ENCODE measurements at places on chromosomes 5 and 9.

GRCh38 chr9:93057703-93058354, 672 bp upstream of the SUSD3 start:
- DNase-seq = no peak

- no peak for DNase-seq
Measured at GRCh38 chr9:130313103-130313858, 47.7 kb downstream of the HMCN2 start.

- DNase-seq = no peak
Measured at GRCh38 chr5:10525124-10525495, 38.8 kb upstream of the ANKRD33B start.

- no peak for DNase-seq
Measured at GRCh38 chr5:172954751-172955159, 4.5 kb upstream of the RPL26L1 start.

- no peak for DNase-seq
Measured at GRCh38 chr9:129489838-129490582, 130.9 kb downstream of the C9orf50 start.

DNA sequence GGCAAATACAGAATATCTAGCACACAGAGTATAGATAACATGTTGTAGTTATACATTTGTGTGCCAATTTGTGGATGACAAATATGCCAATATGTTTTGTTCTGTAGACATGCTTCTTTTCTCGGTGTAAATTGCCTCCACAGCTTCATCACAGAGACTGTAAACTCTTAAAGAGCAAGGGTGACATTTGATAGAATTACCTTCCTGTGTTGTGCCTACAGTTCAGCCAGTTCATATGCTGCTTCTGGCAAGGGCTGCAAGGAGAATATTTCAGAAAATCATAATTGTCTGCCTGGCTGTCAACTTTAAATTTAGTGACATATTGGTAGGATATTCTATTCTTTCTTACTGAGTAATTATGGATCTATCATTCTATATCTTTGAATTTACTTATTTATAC, 155.1 kb downstream of the MAT2B start:
- DNase-seq = no peak

DNA sequence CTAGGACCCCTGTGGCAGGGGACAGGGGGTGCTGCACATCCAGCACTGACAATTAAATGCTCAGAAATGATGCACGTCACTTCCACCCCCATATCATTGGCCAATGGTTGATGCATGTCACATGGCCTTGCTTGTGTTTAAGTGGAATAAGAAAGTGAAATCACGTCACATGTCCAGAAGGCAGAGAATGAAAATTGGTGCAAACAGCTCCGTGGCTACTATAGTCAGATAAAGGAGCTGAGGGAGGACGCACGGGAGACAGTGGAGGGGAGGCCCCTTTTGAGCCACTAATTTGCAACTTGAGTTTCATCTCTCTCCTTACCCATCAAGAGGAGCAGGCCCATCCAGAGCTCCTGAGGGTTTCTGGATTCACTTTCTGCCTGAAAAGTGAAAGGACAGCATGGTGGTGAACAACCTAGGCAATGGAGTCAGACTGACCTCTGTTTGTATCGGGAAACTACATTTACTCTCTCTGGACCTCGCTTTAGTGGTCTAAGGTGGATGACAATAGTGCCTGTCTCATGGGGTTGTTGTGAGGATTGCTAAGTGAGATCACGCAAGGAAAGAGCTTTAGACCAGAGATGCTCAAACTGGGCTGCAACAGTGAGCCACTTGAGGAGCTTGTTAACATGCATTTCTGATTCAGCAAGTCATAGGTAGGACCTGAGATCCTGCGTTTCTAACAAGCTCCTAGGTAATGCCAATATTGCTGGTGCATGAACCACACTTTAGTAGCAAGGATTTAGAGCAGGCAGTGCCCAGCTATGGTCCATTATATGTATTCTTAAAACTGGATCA, 133.9 kb upstream of the ADRA1B start:
- DNase-seq = no peak

DNA sequence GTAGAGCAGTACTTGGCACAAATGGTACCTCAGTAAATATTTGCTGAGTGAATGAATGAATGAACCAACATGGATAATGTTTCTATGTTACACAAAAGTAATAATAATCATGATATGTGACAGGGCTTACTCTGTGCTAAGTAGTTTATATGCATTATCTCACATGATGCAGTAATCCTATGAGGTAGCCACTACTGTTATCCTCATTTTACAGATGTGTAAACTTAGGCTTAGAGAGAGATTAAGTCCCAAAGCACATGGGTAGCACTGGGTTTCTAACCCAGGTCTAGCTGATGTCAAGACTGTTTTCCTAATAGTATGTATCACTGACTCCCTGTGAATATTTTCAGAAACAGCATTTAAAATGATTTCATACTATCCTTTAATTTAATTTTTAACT, 44.1 kb upstream of the VDAC1 start:
- DNase-seq = no peak

GRCh38 chr9:83708515-83709158, 879 bp upstream of the UBQLN1 start:
- peak; percentile 43 for DNase-seq

GRCh38 chr5:35046774-35047173, 975 bp downstream of the AGXT2 start:
- DNase-seq = no peak

GRCh38 chr5:42596817-42597216, 159.8 kb upstream of the CCDC152 start:
- DNase-seq = no peak

DNA sequence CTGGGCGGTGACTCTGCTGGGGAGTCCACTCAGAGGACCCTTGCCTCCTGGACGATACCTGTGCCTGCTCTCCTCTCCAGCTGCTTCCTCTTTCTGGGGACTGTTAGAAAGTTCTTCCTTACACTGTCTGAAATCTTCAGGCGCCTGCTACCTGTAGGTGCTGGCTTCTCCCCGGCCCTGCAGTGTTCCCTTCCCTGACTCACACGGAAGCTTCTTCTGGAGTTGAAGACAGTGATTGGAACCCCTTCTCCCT, 562 bp downstream of the GSN start:
- DNase-seq = no peak

GRCh38 chr9:95157481-95158151, 159.9 kb downstream of the FANCC start:
- peak; percentile 92 for DNase-seq

- no peak for DNase-seq
Measured at GRCh38 chr9:18996211-18996610, 36.8 kb downstream of the SAXO1 start.

DNA sequence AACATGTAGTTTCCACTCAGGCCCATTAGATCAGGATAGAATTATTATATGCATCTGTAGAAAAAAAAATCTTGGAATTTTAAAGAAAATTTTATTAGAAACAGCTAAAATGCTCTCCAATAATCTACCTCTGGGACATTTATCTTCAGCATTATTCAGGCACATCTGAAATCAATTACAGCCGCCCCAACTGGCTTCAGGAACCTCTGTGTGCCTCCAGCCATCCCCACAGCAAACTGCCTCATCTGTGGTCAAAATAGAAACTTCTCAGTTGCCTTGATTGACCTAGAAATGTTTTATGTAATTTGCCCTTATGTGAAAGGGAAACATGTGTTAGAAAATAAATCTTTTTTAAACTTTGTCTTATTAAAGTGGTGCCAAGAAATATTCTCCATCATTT, 120.1 kb upstream of the LPAR1 start:
- DNase-seq = peak; percentile 73

GRCh38 chr5:107857785-107858184, 187.0 kb upstream of the EFNA5 start:
- no peak for DNase-seq

GRCh38 chr9:21294364-21294774, 10.7 kb downstream of the IFNA5 start:
- DNase-seq = no peak

GRCh38 chr9:126754436-126755316, 50.2 kb upstream of the ZBTB43 start:
- no peak for DNase-seq

- no peak for DNase-seq
Measured at GRCh38 chr5:116374434-116374852, 200.2 kb downstream of the SEMA6A start.

DNA sequence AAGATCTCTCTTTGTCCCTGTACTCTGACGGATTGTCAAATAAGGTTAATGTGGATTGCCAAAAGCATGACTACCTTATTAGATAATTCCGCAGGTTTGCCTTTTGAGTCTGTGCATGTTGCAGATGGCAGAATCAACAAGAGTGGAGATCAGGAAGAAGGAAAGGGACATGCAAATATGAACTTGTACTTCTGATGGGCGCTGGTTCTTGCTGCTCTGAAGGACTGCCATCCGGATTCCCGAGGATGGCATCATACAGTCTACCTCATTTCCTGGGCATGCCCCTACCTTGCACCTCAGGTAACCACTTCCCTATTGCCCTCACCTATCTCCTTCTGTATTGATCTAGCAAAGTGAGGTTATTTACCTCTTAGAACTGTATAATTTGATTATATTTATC, 504.2 kb downstream of the ACTL7B start:
- DNase-seq = no peak

DNA sequence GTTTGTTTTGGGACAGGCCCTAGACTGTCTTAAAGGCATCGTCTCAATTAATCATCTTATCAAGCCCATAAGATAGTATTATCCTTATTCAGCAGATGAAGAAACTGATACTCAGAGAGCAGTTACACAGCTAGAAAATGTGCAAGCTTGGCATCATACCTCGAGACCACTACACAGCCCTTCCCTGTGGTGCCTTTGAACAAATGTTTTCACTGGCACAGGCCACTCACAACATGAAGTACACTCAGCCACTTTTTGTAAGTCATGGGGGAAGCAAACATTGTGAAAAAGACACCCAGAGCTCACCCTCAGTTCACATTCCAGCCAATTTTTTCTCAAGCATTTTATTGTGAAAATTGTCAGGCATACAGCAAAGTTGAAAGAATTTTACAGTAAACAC, 122.5 kb downstream of the WDR41 start:
- DNase-seq = no peak

DNA sequence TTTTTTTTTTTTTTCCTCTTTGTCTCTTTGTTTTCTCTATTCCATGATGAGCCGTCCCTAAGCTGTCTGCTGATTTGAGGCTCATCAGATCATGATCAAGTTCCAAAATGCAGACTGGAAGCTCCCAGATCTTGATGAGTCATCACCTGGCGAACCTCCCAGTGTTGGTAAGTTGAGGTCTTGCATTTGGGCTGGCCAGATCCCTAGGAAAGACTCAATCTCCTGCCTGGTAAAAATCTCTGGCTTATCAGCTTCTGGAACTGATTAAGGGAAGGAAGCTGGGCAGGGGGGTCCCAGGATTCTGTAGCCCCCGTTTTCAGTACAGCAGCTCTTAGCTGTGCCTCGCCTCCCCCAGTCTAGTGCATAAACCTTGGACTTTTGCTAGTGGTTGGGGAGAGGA, 69.0 kb downstream of the TSPAN17 start:
- no peak for DNase-seq

DNA sequence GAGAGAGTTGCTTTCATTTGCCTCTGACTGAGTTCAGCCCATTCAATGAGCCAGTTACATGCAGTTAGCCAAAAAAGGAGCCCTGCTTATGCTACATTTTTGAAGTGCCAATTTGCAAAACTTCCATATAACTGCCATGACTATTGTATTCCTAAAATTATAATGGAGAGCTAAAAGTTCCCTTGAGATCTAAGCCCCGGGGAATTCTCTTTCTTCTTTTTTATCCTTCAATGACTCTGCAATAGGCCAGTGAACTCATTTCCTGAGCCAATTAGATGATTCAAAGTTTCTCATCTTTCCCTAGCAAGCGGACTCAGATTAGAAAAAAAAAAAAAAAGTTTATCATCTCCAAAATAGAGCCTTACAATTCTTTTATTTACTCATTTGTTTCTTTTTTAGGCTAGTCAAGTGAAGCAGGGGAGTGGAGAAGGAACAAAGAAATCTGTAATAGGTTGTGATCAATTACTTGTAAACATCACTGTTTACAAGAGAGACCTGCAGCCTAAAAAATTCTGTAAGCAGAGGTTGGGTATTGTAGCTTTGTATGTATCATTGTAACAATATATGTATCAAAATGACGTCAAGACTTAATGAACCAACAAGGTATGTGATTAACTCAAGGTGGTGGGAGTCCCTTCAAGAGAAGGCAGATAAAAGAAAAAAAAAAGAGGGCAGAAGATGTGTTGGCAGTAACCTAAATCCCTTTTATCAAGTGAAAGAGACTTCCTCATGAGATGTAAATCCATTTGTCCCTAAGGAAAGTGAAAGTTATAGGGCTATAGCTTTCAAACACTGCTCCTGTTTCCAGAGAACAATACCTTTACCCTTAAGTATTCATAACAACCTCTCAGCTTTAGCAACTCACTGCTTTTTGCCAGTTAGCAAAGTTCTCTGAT, 48.7 kb upstream of the HOMER1 start:
- no peak for DNase-seq

DNA sequence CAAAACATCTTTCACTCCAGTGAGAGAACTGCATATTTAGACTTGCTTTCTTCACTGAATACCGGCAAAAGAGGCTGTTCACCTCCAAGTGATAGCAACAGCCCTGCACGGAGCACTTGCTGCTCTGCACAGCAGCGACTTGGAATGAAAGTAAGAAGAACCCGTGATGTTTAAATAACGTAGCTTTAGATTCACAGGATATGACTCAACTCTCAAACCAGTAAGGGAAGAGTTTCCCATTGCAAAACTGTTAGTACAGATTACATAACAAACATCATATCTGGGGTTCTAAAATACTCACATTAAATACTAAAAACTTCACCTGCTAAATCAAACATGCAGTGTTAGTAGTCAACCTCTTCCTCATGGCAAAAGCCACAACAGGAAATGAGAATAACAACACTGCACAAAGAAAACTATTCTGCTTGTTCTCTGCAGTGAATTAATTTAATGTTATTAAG, 203.4 kb downstream of the MCTP1 start:
- DNase-seq = peak; percentile 22

DNA sequence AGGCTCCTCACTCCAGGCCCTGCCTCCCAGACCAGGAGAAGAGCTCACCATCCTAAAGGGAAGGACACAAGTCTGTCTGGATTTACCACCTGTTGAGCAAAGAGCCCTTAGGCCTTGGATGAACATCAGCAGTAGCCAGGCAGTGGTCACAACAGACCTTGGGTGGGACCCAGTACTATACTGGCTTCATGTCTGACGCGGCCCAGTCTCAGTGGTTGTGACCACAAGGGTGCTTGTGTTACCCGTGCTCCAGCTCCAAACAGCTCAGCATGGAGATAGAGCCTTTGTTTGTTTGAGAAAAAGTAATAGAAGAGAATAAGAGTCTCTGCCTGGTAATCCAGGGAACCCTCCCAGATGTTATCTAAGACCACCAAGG, 617.4 kb downstream of the BRINP1 start:
- DNase-seq = no peak

GRCh38 chr5:83401775-83402174, 69.8 kb upstream of the VCAN start:
- no peak for DNase-seq

DNA sequence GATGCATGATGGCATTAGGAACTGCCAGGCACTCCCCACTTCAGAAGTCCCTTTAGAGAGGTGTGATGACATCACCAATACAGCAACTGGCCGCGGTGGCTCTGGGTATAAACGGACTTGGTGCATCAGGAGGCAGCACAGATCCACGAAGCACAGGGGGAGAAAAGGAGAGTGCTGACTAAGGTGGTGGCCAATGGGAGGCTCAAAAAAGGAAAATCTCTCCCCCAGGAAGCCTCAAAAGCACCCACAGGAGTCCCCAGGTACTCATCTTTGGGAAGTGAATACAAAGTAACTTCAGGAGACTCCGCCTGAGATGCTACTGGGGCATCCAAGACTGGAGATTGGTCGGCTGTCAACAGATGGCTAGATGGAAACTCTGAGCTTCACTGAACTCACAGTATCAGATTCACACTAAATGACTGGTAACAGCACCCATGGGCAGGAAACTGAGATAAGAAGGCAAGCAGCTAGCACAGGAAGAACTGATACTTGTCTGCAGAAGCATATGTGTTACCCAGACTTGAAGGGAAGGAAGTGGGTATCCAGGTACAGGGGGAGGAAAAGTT, 7.6 kb downstream of the TTC39B start:
- DNase-seq = no peak

All from forelimb muscle (tissue), 1 donor.